Brain pericyte (primary cell): ENCODE measurements at places on chromosomes 16 and 17.

- DNase-seq = no peak
These were observed 44.1 kb downstream of the MRC2 start for GRCh38 chr17:62671553-62671952.

DNA sequence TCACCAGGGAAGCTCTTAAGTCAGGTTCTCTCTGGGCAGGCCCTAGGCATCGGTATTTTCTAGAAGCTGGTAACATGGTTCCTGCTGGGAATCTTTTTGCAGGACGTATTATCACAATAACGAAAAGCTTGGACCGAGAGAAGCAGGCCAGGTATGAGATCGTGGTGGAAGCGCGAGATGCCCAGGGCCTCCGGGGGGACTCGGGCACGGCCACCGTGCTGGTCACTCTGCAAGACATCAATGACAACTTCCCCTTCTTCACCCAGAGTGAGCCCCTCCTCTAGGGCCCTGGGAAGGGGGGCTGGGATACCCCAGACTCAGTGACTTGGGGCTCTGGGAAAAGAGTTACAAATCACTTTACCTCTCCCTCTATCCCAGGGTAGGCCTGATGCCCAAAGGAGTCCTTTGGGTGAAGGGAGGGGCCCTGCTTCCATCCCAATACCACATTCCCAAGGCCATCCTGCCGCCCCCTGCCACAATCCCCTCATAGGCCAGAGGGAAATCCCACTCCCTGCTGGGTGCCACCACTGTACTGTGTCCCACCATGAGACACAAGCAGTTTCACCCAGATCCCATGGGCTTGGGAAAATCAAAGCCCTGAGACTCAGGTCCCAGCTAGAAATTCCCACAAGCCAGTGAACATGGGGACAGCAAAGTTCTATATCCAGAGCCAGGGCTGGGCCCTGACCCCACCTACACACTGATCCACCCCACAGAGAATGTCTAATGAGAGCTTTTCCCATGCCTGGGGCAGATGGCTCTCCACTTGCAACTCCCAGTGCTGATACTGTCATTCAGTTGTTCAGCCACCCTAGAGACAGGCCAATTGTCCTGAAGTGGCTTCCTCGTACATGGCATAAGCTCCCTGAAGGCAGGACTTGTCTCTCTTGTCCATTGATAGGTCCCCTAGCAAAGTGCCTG is 23.0 kb downstream of the CDH5 start:
- DNase-seq = no peak

- DNase-seq = no peak
These were observed 664 bp upstream of the BCL6B start for GRCh38 chr17:7021993-7022778.

DNA sequence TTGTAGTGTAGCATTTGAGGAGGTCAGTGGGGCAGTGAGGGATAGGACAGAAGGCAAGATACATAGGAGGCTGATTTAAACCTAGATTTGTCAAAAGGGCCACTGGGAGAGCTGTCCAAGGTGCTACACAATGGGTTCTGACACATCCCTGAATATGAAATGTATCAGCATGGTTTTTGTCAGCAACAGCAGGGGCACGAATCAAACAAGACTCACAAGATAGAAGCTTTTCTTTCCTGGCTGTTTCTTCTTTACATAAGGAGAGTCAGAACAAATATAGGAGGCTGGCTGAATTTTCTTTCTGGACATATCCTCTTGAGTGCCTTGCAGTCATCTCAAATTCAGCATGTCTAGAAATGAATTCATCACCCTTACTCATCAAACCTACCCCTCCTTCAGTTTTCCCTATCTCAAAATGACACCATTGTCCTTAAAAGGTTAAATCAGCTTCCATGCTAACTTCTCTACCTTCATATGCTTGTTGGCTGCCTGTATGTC is 130.5 kb downstream of the NPIPB5 start:
- no peak for DNase-seq

DNA sequence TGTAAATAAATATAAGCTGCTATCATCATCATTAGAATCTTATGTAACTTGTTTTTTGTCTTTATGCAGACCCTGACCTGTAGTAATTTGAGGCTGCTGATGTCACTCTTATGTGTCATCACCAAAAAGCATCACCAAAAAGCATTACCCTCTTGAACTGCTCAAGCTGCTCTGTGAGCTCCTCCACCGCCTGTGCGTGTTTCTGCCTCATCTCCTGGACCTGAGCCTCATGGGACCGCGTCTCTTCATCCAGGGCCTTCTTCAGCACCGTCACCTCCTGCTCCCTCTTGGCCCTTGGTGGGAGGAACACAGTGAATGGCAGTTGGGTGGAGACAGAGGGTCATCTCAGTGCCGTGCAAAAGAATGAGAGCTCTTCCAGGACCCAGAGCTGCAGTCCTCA is 82.4 kb downstream of the NDE1 start:
- DNase-seq = no peak

DNA sequence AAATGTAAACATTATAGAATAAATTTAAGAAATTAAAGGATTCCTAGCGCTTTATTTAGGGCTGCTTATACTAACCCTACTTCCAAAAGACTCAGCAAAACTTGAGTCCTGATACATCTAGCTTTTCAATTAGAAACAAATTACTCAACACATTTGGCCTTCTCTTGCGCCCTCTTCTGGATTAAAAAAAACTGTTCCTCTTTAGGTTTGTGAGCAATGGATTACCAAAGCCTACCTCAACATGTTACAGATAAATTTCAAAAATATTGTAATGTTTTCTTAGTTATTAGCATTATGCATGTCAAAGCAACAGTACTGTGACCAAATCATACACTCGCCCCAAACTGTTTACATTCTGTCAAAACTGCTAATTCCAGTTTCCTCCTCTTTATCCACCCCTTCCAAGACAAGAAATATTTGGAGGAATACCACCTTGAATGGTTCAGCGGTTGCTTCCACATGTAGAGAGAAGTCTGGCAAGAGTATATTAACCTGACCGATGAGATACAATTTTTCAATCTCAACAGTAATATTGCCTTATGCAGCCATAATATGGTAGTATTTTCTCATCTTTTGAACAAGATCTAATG is 2.7 kb downstream of the NUFIP2 start:
- DNase-seq = peak; percentile 36

DNA sequence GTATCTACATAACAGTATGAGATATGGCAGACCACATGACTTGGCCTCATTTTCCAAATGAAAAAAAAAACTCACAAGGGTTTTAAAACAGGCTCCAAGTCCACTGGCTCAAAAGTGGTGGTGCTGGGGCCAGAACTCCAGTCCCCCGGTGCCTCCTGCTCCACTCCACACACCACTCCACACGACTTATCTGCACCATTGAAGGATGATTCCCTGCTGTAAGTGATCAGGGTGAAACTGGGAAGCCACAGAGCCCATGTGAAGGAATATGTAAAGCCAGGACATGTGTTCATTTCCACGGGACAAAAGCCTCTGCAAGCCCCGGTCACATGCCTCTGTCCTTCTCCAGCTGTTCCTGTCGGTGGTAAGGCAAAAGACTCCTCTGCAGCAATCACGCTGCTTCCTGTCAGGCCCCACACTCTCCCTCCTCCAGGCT is 97.2 kb downstream of the ZNF18 start:
- DNase-seq = no peak

- no peak for DNase-seq
These were observed 366.0 kb upstream of the CCL2 start for GRCh38 chr17:33889040-33889439.

DNA sequence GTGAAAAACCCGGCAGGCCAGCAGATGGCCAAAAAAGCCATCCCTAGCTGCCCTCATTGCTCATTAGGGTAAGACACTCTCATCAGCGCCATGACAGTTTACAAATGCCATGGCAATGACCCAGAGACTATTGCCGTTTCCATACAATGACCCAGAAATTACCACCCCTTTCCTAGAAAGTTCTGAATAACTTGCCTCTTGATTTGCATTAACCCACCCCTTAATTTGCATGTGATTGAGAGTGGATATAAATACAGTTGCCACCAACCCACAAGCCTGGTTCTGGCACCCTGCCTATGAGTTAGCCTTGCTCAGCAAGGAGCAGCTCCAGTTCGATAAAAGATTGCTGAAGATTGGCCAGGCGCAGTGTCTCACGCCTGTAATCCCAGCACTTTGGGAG is 16.1 kb upstream of the C16orf54 start:
- no peak for DNase-seq

GRCh38 chr17:2253768-2254406 is 49.7 kb downstream of the SMG6 start:
- no peak for DNase-seq

DNA sequence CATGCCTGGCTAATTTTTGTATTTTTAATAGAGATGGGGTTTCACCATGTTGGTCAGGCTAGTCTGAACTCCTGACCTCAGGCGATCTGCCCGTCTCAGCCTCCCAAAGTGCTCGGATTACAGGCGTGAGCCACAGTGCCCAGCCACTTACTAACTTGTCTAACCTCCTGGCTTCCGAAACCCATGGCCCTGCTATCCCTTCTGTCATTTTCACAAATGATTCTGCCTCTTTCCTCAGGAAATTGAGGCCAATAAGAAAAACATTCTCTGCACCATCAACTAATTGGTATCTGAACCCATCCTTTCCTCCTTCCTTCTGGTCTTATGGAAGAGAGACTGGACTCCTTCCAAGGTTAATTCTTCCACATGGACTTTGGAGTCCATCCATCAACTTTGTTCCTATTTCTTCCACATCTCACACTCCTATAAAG is 27.9 kb upstream of the TNRC6A start:
- DNase-seq = no peak

DNA sequence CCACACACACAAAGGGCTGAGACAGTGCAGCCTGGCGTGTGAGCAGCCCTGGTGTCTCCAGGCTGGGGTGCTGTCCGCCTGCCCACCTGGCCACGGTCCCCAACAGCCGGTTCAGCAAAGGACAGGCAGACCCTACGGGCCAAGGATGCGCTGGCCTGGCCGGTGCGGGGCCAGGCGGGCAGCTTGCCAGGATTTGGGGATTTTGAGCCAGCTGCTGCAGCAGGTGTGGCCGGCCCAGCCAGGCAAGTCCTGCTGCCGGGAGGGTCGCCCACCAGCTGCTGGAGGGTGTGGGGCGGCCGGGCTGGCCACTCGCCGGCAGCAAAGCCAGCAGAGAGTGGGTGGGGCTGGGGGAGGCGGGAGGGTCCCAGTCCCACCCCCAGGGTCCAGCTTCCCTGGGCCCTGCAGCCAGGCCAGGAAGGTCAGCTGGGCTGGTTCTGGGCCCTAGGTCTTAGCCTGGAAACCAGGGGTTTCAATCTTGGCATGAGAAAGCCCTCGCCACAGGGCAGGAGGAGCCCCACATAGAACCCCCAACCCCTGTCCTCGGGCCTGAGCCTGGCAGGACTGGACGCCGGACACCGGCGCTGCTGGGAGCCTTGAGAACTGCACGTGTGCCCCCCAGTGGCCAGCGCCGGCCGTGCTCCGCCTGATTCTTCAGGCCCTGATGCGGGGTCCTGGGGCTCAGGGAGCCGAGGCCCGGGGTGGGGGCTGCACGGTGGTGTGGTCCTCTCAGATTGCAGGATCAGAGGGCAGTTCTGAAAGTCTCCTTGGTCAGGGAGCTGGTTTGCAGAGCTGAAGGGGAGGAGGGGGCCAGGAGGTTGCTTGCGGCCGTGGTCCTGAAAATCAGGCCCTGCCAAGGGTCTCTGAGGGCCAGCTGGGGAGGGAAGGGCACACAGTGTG is 17.6 kb upstream of the SSTR5 start:
- no peak for DNase-seq

DNA sequence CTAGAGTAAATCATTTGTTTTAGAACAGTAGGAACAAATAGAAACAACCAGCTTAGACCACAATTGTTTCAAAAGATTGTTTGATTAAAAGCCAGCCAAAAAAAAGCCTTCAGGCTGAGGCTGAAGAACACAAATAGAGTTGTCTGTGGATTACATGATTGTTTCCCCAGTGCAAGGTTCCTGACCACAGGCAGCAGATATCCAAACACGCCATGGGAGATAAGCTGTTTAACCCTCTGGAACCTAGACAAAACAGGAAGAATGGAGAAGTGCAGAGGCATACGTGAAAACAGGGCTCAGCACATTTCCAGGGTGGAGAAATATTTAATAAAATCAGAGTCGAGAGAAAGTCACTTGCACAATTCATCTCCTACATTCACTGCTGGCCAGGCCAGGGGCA is 21.0 kb downstream of the ATPAF2 start:
- no peak for DNase-seq

GRCh38 chr16:54999481-54999880 is 68.8 kb downstream of the IRX5 start:
- no peak for DNase-seq

- DNase-seq = no peak
These were observed 82.1 kb upstream of the CLEC18B start for GRCh38 chr16:74503412-74503811.

GRCh38 chr17:27569884-27570577 is 61.0 kb upstream of the LGALS9 start:
- no peak for DNase-seq

DNA sequence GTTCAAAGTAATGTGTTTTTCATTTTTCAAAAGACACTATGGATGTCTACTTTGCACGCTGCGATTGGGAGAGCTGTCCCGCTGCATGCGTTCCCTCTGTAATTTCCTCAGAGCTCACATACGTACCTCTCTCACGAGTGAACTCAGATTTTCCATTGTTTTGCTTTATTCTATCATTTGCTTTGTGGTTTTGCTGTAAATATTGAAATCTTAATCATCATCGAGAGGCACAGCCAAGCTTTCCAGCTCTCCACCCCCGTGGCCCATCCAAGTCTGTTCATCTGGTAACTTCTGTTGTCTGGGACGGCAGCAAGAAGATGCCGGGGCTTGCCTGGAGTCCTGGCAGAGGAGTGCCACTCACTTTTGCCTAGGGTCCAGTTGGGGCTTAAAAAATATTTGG is 21.1 kb downstream of the TMC6 start:
- no peak for DNase-seq

GRCh38 chr16:25009822-25010221 is 5.3 kb downstream of the ARHGAP17 start:
- DNase-seq = no peak

- DNase-seq = peak; percentile 71
These were observed 13.7 kb downstream of the CAMKK1 start for GRCh38 chr17:3879186-3879585.

- no peak for DNase-seq
These were observed 306.6 kb downstream of the MAF start for GRCh38 chr16:79293836-79294460.

DNA sequence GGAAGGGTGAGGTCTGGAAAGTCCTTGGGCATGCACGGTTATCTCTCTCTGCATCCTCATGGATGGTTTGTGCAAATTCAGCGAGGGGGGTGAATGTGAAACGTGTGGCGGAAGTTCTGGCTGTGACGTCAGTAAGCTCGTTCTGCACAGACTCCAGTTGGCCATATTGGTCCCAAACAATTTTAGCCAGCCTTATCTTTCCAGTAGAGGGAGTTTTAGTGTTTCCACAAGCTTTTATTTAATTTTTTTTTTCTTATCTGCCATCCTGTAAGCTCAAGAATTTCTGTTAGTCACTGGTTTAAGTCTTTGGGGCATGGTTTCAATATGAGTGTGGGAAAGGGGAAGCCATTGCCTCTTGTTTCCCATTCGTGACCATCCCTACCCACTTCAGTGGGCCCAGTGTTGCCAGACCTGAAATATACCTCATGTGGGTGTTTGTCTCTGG is 39.0 kb downstream of the HLF start:
- DNase-seq = no peak

- no peak for DNase-seq
These were observed 8.1 kb upstream of the HS3ST6 start for GRCh38 chr16:1926271-1926670.
